ENCODE measurements at places on chromosomes 6 and 20.

DNA sequence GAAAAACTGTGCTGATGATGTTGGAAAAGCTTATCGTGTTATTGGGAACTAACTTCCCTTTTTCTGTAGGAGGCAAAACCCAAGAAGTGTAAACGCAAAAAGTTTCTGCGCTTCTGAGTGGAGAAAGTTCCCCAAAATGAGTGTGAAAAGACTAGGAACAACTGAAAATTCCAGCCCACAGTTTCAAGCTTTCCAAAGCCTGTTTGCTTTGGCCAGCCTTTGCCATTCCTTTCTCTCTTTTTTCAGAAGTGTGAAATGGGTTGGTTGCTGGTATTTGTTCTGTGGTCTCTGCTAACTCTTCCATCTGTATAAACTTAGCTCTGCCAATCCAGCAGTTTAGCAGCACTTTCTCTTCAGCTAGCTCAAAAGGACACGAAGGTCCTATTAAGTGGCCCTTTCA lies 491.3 kb downstream of the MAFB start:
- no peak for DNase-seq

DNA sequence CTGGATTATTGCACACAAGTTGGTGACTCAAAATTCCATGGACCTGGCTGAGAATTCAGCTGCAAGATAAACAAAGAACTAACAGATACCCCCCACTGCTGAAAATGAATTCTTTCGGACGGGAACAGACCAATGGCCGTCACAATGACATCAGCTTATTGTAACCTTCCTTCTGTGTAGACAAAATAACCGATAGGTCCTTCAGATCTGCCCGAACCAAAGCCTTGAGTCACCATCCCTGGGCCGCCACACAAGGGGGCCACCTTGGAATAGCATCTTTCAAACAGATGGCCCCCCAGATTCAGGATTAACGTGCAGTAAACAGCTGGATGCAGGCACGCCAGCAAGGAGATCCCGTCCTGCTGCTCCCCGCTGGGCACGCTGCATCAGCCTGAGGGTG lies 214.0 kb upstream of the EXOC2 start:
- DNase-seq: no peak

GRCh38 chr20:46333161-46333991 lies 25.1 kb upstream of the CDH22 start:
- DNase-seq: no peak

GRCh38 chr20:40188319-40188718 lies 500.7 kb downstream of the MAFB start:
- DNase-seq: no peak

DNA sequence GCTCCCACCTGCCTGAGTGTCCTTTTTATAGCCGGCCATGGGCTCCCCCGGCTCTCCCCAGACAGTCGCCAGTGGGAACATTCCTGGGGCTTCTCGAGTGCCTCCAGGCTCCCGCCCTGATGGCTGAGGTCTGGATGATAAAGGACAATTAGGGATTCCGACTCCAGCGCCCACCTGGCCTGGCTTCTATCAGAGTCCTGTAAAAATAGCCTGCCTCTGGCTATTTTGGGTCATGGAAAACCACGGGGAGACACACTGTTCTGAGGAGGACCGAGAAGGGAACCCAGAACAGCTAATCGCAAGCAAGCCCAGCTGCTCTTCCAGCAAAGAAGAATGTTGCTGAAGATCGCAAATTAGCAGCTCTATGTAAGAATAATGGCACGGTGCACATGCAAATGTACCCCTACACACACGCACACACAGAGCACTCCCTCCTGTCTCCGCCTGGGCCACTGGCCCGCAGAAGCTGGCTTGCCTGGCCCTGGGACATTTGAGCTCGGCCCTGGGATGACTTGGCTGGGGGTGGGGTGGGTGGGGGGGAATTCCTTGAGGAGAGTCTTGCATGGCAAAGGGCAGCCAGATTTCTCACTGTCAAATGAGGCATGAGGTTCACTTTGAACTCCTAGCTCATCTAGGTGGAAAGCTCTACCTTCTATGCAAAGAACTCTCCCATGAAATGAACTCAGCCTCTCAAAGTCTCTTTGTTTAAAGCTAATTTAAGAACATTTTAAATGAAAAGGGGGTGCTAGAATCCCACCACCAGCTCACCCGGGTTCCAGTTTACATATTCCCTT lies 55.3 kb downstream of the CTCFL start:
- DNase-seq: no peak

- no peak for DNase-seq
Measured at GRCh38 chr20:51711426-51711825, 56.8 kb downstream of the ATP9A start.

DNA sequence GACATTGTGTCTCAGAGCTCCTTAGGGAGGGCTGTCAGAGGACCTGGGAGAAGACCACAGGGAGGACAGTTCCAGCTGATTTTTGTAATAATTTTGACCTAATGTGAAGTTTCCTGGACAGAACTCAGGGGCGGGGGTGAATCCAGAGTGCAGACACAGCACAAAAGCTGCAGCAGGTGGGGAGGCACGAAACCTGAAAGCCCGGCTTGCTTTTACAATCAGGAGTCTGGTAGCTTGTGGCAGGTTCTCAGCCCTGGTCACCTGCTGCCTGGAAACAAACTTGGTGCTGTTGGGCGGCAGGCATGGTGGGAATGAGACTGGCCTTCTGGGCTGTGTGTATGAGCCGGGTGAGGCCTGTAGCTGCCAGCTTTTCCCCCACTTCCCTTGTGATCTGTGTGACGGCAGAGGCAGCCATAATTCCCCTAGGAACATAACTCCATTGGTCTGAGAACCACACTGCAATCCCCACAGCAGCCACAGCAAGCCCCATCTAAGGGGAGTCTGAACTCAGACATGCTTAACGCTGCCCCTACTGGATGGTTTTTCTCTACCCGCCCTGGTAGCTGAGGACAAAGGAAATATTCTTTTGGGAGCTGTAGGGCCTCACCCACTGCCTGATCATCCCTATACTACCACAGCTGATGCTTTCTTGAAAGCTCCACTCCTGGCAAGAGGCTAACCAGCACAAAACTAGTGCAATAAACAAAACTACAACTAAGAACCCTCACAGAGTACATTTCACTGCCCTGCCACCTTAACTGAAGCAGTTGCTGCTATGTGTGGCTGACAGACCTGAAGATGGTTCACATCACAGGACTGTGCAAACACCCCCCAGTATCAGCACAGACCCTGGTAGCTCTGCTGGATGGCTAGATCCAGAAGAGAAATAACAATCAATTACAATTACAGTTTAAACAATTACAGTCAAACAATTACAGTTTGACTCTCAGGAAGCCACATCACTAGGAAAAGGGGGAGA lies 1055.1 kb upstream of the GJE1 start:
- DNase-seq: no peak

DNA sequence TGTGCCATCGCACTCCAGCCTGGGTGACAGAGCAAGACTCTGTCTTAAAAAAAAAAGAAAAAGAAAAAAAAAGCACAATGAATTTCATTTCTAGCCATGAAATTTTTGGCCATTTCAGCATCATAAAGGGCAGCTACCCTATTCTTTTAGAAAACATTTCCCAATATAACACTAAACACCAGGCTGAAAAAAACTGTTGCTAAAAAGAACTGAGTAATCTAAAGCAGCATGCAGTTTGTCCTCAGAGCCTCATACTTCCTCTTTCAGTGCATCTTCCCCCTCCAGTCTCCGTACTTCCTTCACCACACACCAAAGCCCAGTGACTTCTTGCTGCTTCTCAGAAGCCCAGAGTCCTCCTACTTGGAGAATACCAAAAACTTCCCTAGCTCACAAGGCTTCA lies 5.6 kb upstream of the IFNGR1 start:
- DNase-seq: no peak

DNA sequence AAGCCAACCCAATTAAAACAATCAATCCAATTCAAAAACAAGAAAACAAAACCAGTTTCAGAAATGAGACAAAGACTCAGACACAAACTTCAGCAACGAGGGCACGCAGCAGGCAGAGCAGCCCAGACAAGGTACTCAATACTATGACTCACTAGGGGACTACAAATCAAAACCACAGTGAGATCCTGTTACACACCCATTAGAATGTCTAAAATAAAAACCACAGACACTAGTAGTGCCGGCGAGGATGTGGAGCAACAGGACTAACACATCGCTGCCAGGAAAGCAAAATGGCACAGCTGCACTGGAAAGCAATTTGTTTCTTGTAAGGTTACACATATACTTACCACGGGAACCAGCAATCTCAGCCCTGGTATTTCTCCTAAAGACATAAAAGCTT lies 28.4 kb upstream of the MAS1L start:
- DNase-seq: no peak
